Naive B cell (primary cell): ENCODE measurements at places on chromosomes 13 and 19. TPM values are rescaled to one million over a fixed set of nuclear protein-coding genes. Genes with fewer than 3 reads are reported as not detected.

DNA sequence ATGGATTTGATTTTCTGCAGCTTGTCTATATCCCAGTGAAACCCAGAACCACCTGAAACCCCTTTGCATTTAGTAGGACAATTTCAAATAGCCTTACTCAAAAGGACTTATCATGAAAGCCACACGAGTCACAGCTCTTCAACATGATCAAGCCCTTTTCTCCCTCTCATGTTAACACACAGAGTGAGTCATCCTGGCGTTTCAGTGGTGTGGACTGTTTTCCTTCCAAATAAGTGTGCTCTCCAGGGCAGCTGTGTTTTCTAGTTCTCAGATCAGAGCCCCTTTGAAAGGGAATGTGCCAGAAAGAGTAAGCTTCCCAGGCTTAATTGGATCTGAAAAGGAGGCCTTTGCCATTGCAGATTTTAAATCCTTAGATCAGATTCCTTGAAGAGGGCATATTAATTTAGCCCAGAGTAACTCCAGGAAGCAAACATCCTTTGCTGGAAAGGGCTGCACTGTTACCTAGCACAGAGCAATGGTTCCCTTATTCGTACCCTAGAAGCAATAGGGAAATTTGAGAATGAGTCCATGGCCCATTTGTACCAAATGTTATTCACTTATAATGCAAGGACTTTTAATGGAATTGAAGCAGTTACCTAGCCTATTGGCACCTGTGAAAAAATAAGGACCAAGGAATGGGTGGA lies 51.3 kb downstream of the ERICH6B start:
- H3K36me3 ChIP-seq, result no peaks in the 10 kb centered on the region
- peaks cover 22% of the 10 kb centered on the region for H3K27me3 ChIP-seq
- H3K4me1 ChIP-seq, result no peaks in the 10 kb centered on the region
- H3K27ac ChIP-seq, result no peak overlapping the region

DNA sequence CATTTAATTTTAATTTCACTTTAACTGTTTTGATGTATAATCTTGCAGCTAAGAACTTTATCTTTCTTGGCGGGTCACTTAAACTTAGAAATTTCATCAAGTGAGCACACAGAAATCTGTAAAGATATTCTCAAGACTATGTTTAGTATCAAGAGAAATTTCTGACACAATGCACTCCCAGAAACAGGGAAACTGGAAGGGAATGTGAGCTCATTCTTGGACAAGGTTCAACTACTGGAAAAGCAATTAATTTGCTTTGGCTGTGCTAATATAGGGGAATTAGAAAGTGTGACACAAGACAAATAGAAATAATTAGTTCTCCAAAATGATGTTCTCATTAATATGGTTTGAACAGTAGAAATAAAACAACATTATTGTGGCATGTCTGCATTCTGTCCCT lies 402.3 kb downstream of the DACH1 start:
- no peak overlapping the region for H3K27ac ChIP-seq
- no peaks in the 10 kb centered on the region for H3K27me3 ChIP-seq
- no peak overlapping the region for H3K4me3 ChIP-seq
- DNase-seq, result no peak
- H3K4me1 ChIP-seq, result no peaks in the 10 kb centered on the region
- H3K36me3 ChIP-seq, result no peaks in the 10 kb centered on the region

DNA sequence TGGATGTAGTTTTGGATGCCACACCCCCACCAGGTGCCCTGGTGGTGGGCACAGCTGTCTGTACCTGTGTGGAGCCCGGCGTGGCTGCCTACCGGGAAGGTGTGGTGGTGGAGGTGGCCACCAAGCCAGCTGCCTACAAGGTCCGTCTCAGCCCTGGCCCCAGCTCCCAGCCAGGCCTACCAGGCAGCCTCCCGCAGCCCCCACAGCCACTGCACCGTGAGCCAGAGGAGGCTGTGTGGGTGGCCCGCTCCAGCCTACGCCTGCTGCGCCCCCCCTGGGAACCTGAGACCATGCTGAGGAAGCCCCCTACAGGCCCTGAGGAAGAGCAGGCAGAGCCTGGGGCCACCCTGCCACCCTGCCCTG lies 3.5 kb downstream of the CIC start:
- DNase-seq, result no peak
- H3K27ac ChIP-seq, result no peak overlapping the region
- H3K4me1 ChIP-seq, result peaks cover 32% of the 10 kb centered on the region
- no peaks in the 10 kb centered on the region for H3K27me3 ChIP-seq

GRCh38 chr13:30725326-30726085 lies 9.8 kb upstream of the ALOX5AP start:
- no peak overlapping the region for H3K4me3 ChIP-seq
- no peaks in the 10 kb centered on the region for H3K36me3 ChIP-seq
- peaks cover 23% of the 10 kb centered on the region for H3K4me1 ChIP-seq
- H3K27ac ChIP-seq, result peak overlapping the region; percentile 62
- no peaks in the 10 kb centered on the region for H3K27me3 ChIP-seq

- H3K36me3 ChIP-seq, result peaks cover 22% of the 10 kb centered on the region
- H3K27ac ChIP-seq, result no peak overlapping the region
- no peak overlapping the region for H3K4me3 ChIP-seq
- no peaks in the 10 kb centered on the region for H3K4me1 ChIP-seq
- DNase-seq, result no peak
These were observed 24.9 kb downstream of the PCID2 start for GRCh38 chr13:113183450-113184129.

GRCh38 chr13:36858290-36858689 lies 39.3 kb downstream of the RFXAP start:
- H3K27me3 ChIP-seq, result peaks cover 22% of the 10 kb centered on the region
- no peaks in the 10 kb centered on the region for H3K36me3 ChIP-seq
- no peak overlapping the region for H3K4me3 ChIP-seq
- DNase-seq, result no peak
- H3K27ac ChIP-seq, result no peak overlapping the region
- no peaks in the 10 kb centered on the region for H3K4me1 ChIP-seq

DNA sequence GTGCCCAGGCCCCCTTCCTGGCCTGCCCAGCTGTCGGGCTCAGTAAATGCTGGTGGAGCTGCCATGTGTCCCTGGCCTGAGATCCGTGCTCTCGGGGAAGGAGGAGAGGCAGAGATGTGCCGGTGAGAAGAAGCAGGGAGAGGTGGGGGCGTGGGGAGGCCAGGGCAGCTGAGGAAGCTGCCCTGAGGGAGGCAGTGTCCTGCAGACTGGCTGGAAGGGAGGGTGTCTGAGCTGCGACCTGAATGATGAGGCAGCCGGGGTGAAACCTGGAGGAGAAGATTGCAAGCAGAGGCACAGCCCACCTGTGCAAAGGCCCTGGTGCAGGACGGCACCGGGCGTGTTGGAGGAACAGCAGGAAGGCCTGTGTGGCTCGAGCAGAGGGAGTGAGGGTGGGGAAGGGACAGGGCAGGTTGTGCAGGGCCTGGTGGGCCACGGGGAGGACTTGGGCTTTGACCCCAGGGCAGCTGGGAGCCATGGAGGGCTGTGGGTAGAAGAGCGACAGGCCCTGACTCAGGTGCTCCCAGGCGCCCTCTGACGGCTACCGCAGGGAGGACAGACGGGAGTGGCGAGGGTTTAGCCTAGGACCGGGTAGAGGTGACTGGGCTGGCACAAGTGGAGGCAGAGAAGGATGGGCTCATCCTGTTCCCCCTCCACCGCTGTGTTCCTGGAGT lies 14.0 kb upstream of the CELF5 start:
- peaks cover 25% of the 10 kb centered on the region for H3K4me1 ChIP-seq
- H3K27ac ChIP-seq, result no peak overlapping the region
- no peaks in the 10 kb centered on the region for H3K36me3 ChIP-seq
- DNase-seq, result peak; percentile 55

DNA sequence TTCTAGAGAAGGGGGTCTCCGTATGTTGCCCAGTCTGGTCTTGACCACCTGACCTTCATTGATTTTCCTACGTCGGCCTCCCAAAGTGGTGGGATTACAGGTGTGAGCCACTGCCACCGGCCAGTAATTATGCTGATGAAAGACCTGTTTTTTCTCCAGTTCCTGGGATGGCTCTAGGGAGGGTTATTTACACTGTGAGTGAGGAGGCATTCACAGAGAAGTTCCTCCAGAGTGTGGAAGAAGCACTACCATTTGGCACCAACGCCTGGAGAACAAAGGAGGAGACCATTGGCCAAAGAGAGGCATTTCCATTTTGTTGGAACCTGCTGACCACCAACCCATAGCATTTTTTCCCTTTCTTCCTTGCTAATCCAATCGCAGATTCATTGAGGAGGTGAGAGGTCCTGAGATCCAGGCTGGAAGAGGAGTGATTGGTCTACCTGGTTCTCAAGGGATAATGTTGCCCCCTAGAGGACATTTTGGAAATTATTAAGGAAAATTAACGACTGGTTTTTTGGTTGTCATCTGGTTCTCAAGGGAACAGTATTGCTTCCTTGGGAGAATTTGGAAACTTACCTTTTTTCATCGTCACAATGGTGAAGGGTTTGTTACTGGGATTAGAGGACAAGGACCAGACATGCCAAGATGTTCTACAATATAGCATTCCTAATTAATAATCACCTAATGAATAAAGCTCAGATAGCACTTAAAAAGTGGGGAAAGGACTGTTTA lies 5.5 kb upstream of the SAE1 start:
- DNase-seq, result peak; percentile 55
- no peak overlapping the region for H3K27ac ChIP-seq
- peaks cover 4% of the 10 kb centered on the region for H3K4me1 ChIP-seq

DNA sequence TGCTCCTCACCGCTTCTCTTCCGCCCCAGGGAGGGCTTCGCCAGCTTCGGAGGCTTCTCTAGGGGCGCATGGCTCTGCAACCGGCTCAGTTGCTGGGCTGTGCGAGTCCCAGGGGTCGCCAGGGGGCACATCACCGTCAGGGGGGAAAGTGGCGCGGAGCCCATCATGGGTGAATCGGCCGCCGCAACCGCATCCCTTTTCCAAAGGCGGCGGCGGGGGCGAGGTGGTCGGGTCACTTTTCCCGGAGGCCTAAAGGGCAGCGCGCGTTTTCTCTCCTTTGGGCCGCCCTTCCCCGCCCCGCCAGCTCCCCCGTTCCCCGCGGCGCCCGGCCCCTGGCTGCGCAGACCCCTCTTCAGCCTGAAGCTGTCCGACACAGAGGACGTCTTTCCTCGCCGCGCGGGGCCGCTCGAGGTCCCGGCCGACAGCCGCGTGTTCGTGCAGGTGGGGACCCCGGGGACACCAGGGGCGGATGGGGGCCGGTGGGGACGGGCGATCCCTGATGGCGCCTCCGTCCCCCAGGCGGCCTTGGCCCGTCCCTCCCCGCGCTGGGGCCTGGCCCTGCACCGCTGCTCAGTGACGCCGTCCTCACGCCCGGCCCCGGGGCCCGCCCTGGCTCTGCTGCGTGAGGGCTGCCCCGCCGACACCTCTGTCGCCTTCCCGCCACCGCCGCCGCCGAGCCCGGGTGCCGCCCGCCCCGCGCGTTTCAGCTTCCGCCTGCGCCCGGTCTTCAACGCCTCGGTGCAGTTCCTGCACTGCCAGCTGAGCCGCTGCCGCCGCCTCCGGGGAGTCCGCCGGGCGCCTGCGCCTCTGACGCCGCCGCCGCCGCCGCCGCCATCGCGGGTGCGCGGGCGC lies 1.7 kb downstream of the TGFBR3L start:
- H3K4me1 ChIP-seq, result peaks cover 31% of the 10 kb centered on the region
- peak; percentile 56 for DNase-seq
- H3K27ac ChIP-seq, result no peak overlapping the region
- H3K36me3 ChIP-seq, result no peaks in the 10 kb centered on the region

- H3K4me3 ChIP-seq, result no peak overlapping the region
- H3K27me3 ChIP-seq, result peaks cover 9% of the 10 kb centered on the region
- DNase-seq, result no peak
- H3K36me3 ChIP-seq, result peaks cover 42% of the 10 kb centered on the region
These were observed 4.7 kb upstream of the ZNF813 start for GRCh38 chr19:53462861-53463260.

DNA sequence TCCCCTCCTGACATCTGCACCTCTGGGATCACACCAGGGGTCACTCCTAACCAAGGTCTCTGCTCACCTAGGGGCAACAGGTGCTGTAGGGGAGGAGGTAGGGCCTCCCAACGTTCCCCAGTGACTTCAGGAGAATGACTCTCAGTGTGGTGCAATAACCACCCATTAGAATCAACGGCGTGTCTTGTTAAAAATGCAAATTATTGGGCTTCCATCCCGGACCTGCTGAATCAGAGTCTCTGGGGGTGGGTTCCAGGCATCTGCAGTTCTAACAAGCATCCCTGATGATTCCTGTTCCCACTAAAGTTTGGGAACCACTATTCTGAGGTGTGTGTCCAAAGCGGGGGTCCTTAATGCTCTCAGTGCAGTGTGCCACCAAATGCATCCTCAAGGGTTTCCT lies 84.6 kb downstream of the CRYL1 start:
- H3K27ac ChIP-seq, result no peak overlapping the region
- H3K27me3 ChIP-seq, result no peaks in the 10 kb centered on the region
- no peak for DNase-seq
- H3K4me1 ChIP-seq, result no peaks in the 10 kb centered on the region

- H3K4me3 ChIP-seq, result no peak overlapping the region
- H3K27ac ChIP-seq, result no peak overlapping the region
- DNase-seq, result no peak
- H3K27me3 ChIP-seq, result no peaks in the 10 kb centered on the region
These were observed 233.9 kb downstream of the ZIC5 start for GRCh38 chr13:99737481-99738245.

DNA sequence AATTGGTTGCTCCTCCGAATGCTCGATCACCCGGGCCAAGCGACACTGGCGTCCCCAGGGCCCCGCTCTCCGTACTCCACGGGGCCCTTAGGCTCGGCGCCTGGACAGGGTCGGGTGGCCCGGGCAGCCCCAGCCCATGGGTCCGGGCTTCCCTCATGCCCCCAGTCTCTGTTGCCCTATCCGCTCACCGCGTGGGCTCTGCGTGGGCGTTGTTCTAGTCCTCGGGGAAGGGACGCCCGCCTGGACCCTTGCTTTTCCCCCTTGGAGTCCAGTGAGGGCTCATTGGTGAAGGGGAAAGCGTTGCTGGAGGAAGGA lies 1.3 kb downstream of the TDRD12 start:
- H3K27ac ChIP-seq, result no peak overlapping the region
- H3K4me1 ChIP-seq, result no peaks in the 10 kb centered on the region
- H3K27me3 ChIP-seq, result no peaks in the 10 kb centered on the region
- H3K4me3 ChIP-seq, result no peak overlapping the region
- no peak for DNase-seq

GRCh38 chr19:2239771-2240770 lies 3.4 kb downstream of the SF3A2 start:
- H3K27me3 ChIP-seq, result no peaks in the 10 kb centered on the region
- no peaks in the 10 kb centered on the region for H3K36me3 ChIP-seq

GRCh38 chr19:8877854-8878705 lies 45.9 kb downstream of the MBD3L1 start:
- no peaks in the 10 kb centered on the region for H3K4me1 ChIP-seq
- peaks cover 34% of the 10 kb centered on the region for H3K27me3 ChIP-seq
- no peak overlapping the region for H3K4me3 ChIP-seq
- no peak for DNase-seq
- no peaks in the 10 kb centered on the region for H3K36me3 ChIP-seq

GRCh38 chr13:36965767-36966166 lies 33.4 kb downstream of the ALG5 start:
- DNase-seq, result no peak
- no peaks in the 10 kb centered on the region for H3K27me3 ChIP-seq
- H3K4me3 ChIP-seq, result no peak overlapping the region
- peaks cover 21% of the 10 kb centered on the region for H3K36me3 ChIP-seq

GRCh38 chr19:19436137-19436691 lies 30.7 kb downstream of the GATAD2A start:
- no peak for DNase-seq
- H3K27ac ChIP-seq, result no peak overlapping the region
- peaks cover 86% of the 10 kb centered on the region for H3K4me1 ChIP-seq

ZNF491 gene
- not detected for polyA plus RNA-seq

MYO16 gene
- not detected for polyA plus RNA-seq

BCAM gene
- not detected for polyA plus RNA-seq

PTH2 gene
- polyA plus RNA-seq, result not detected

NR1H2 gene
- polyA plus RNA-seq, result 115 TPM

CHST8 gene
- polyA plus RNA-seq, result 0.17 TPM

SLC27A5 gene
- polyA plus RNA-seq, result 12.3 TPM
